ENCODE measurements at places on chromosomes 2 and 18. TPM values are rescaled to one million over a fixed set of nuclear protein-coding genes. Genes with fewer than 3 reads are reported as not detected.

Gene PAIP2B
- total RNA-seq, result 2.4 TPM

Gene IL18RAP
- 0.27 TPM for total RNA-seq

Gene MATN3
- not detected for total RNA-seq

Gene POLR1A
- total RNA-seq, result 19.1 TPM

Gene ERICH2
- total RNA-seq, result not detected

Gene EMILIN1
- 31.2 TPM for total RNA-seq

Gene TYMS
- 22.6 TPM for total RNA-seq

Gene TWIST2
- total RNA-seq, result not detected

Gene UXS1
- 40.1 TPM for total RNA-seq

Gene ACSL3
- total RNA-seq, result 18.9 TPM

Gene LONRF2
- 0.54 TPM for total RNA-seq

Gene GPR39
- under 0.01 TPM for total RNA-seq

Gene TBR1
- total RNA-seq, result under 0.01 TPM

Gene NDUFAF7
- 10.8 TPM for total RNA-seq

Gene DSG3
- not detected for total RNA-seq

Gene GAREM2
- total RNA-seq, result 0.54 TPM

Gene RUFY4
- total RNA-seq, result 1.1 TPM

Gene DYNC1I2
- 42.8 TPM for total RNA-seq

Gene KCNS3
- not detected for total RNA-seq

Gene ROCK2
- 7.0 TPM for total RNA-seq

Gene ERFE
- 0.27 TPM for total RNA-seq

Gene GALM
- total RNA-seq, result 6.2 TPM

Gene UGT1A8
- total RNA-seq, result under 0.01 TPM

Gene ZSWIM2
- not detected for total RNA-seq

Gene DNAJC5G
- total RNA-seq, result not detected

Gene RAB31
- total RNA-seq, result 1.9 TPM

Gene SNRNP200
- 149 TPM for total RNA-seq

Gene BOLL
- total RNA-seq, result not detected

Gene HOXD13
- total RNA-seq, result not detected

Gene CPLX4
- not detected for total RNA-seq

Gene C2orf78
- not detected for total RNA-seq

Gene CROCC2
- not detected for total RNA-seq

Gene NTSR2
- not detected for total RNA-seq

Gene PSTPIP2
- 18.3 TPM for total RNA-seq

Gene C18orf54
- 1.6 TPM for total RNA-seq

Gene C2orf15
- 1.6 TPM for total RNA-seq

Gene DDX1
- total RNA-seq, result 22.1 TPM

Gene GREB1L
- not detected for total RNA-seq

Gene COLEC11
- total RNA-seq, result not detected

Gene VAMP5
- 38.0 TPM for total RNA-seq

Gene DUSP2
- total RNA-seq, result 134 TPM

Gene BCL11A
- total RNA-seq, result 65.4 TPM

Gene ARHGEF33
- total RNA-seq, result under 0.01 TPM

Gene PKDCC
- 0.27 TPM for total RNA-seq

Gene SYT4
- total RNA-seq, result under 0.01 TPM

Gene CDK5R2
- total RNA-seq, result under 0.01 TPM

Gene MARCHF4
- under 0.01 TPM for total RNA-seq

Gene SERPINB3
- total RNA-seq, result not detected

Gene CHRND
- not detected for total RNA-seq

Gene DOK6
- total RNA-seq, result 1.3 TPM

Gene CD8A
- total RNA-seq, result 0.27 TPM

Gene DPP4
- 0.27 TPM for total RNA-seq
